ENCODE measurements at places on chromosomes 11 and 22.

DNA sequence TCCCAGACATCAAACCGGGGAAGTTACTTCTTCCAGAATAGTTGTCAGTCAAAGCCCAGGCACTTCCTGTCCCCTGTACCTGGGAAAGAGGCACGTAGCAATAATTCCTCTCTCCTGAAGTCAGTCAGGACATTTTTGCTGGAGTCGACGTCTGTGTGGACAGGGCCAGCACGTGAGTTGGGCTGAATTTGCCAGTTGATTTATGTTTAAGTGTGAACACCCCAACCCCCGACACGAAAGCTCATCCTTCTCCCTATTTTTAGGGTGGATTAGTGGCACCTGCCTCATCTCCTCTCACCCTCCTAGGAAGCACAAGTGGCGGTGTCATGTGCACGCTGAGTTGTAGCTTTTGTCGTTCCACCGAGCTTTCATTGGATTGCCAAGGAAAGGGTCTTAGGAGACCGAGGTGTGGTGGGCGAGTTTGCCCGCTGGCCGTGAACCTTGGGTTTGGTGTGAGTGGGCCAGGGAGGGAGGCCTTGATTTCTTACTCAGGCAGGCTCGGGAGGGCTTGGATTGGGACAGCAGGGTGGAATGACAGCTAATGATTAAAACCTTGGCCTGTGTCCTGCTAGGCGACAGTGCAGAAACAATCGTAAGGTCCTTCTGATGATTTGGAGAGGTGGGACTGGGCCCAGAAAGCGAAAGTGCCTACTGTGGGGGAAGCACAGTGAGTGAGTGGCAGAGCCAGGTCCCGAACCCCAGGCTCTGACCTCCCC, 87.0 kb upstream of the CRYBB3 start:
- no peak for DNase-seq

- no peak for DNase-seq
These were observed 1316.8 kb upstream of the RAG2 start for GRCh38 chr11:37914859-37915258.

- no peak for DNase-seq
These were observed 352.3 kb upstream of the B3GAT1 start for GRCh38 chr11:134764367-134764766.

DNA sequence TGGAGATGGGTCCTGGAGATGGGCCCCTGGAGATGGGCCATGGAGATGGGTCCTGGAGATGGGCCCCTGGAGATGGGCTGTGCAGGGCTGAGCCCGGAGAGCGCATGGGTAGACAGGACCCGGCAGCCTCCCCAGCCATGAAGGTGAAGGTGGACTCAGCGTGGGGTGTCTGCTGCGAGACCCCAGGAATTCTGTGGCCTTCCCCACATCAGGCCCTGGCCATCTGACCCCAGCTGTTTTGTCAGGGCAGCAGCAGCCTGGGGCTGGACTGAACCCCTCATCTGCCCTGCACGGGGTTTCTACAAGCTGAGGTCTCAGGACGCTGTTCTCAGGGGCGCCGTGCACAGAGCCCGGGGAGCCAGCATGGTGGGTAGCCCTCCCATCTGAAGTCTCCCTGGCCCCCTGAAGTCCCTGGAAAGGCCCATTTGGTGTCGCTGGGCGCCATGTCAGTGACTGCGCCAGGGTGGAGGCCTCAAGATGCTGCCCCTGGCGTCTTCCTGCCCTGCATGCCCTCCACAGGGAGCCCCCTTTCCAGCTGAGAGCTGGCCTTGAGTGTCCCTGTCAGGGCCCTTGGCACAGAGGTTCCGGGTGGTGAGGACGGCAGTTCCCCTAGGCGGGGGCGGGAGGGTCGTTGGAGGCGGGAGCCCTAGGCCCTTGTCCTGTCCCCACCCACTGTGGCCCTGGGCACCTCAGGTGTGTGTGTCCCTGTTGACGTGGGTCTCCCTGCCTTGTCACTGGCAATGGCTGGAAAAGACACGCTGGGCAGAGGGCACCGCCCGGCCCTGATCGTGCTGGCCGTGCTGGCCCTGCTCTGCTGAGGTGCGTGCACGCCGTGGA, 5.4 kb downstream of the BRSK2 start:
- DNase-seq = no peak

GRCh38 chr22:31177420-31178162, 17.6 kb downstream of the RNF185 start:
- DNase-seq = no peak

DNA sequence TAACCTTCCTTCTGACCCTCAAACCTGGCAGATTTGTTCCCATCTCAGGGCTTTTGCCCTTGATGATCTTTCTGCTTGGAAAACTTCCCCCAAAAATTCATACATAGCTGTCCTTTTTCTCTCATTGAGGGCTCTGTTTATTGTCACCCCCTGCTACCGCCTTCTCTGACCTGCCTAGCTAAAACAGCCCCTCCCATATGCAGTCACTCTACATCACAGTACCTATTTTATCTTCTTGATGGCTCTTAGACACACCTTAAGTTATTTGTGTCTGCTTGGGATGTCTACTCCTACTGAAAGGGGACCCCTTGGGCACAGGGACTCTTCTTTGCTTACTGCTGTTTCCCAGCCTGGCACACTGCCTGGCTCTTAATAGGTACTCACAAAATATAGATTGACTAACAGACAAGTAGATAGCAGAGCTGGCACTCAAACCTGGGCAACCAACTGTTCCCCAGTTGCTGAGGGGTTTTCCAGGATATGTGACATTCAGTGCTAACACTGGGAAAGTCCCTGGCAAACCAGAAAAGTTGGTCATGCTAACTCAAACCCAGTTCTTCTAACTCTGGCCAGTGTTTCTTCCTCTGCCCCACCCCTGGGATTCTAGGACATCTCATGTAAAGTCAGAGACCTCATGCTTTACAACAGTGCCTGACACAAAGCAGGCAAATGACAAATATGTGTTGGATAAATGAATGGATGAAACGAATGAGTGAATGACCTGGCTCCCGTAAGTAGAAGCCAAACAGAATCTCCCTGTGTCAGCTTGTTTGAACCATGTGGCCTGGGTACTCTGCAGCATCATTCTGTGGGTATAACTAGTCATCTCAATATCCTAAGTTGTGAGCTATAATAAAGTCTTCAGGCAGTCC, 19.8 kb upstream of the FJX1 start:
- no peak for DNase-seq

DNA sequence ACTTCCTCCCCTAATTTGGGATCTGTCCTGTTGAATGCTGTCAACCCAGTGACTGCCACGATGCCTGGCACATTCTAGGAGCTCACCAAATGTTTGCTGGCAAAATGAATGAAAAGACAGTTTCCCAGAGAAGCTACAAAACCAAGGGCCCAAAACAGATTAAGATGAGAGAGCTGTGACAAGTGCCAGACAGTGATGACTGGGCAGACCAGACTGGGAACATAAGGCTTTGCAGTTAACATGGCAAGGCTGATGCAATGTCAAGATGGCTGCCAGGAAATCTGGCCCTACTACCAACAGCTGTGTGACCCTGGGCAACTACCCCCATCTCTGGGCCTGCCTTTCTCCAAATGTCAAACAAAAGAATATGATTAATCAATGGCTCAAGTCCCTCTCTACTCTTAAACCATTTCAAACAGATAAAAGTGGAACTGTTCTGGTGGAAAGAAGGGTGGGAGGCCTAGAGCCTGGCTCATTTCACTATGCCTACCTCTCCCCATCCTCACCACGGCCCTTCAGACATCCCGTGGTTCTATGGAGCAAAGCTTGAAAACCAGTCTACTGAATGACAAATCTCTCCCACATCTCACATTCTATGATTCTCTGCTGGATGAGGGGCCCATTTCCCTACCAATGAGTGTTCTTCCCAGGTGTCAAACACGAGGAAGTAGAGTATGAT, 12.8 kb downstream of the AP1B1 start:
- no peak for DNase-seq

- DNase-seq = no peak
These were observed 93.1 kb upstream of the TMEM45B start for GRCh38 chr11:129722529-129722928.

DNA sequence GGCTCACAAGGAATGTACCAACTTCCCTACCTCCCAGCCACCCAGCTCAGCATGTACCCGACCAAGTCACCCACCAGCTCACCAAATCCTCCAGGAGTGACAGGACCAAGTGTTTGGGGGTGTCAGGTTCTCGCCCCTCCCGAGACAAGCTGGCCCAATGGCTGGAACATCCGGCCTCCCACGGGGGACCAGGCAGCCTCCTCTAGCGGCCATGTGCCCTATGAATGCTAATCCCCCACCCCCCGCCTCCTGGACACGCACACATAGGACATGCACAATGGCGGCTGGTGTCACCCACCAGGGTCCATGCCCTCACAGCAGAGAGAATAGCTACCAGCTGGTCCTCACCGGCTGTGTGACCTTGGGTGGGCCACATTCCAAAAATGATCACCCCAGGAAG, 151.0 kb downstream of the MN1 start:
- DNase-seq = no peak

DNA sequence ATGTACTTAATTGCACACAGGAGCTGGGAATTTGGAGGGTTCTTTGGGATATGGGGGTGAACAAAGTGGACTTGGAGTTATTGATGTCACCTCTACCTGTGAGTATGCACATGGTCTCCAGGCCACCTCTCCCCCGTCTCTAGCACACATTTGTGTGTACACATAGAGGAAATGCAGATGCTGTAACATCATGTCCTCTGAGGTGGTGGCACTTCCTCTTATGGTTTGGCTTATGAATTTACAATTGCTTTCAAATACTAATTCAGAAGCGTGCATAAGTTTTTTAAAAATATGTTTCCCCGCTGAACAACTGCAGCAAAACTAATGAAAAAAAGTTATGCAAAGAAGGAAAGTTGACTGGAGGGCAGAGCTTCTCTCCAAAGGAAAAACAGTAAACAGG, 152.0 kb upstream of the TENM4 start:
- DNase-seq = no peak

GRCh38 chr22:35393116-35394010, 6.6 kb upstream of the MCM5 start:
- DNase-seq = no peak

DNA sequence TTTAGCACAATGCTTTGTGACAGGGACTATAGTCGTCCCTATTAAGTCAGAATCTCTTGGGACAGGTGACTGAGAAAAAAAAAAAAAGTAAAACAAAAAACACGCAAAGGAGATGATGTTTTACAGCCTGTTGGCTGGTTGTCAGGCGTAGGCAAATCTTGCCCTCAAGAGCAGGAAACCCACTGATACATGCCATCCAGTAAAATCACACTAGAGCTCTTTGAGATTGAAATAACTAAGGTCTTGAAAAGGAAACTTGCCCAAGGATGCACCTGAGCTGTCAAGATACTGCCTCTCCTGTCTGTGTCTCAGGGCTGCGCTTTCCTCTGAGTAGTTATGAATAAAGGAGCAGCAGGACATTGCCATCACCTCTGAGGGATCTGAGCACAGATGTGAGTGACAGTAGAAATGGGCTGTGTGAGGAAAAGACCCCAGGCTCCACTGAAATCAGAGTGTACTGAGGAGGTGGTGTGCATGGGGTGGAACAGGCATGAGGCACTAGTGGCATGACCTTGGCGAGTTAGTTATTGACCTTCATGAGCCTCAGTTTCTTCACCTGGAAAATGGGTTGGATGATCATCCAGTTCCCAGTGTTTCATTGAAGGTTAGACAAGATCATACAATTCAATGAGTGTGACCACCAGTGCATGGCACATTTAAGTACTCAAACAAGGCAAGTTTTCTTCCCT, 23.3 kb downstream of the MICAL2 start:
- DNase-seq = no peak

DNA sequence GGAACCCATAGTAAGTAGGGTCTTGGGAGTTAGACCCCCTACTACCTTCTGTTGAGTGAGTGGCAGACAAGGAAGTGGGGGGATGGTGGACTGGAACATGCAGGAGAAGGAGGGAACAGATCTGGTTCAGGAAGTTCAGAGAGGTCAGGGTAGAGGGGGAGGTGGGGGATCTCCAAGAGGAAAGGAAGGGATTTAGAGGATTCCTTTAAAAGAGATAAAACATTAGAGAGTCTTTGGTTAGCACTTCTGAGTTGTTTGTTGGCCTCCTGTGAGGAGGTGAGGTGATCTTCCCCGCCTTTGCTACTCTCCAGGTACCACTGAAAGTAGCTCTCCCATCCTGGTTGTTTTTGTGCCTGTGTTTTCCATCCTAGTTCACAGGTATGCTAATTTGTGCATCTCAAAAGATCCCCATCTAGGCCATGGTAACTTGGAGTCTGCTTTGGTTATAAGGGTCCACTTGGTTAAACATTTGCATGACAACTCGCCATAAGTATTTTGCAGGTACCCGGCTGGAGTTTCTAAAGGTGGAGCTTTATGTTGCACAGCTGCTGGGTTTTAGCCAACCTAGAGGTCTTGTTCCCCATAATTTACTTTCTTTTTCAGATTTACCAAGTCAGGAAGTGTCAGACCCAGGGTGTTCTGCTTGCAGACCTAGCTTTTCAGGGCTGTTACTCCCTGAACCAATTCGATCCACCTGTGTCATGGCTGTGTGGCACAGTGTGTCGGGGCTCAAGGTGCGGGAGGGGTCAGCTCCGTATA, 79.3 kb upstream of the SORL1 start:
- DNase-seq = no peak

- no peak for DNase-seq
These were observed 7.5 kb downstream of the ME3 start for GRCh38 chr11:86664930-86665329.

DNA sequence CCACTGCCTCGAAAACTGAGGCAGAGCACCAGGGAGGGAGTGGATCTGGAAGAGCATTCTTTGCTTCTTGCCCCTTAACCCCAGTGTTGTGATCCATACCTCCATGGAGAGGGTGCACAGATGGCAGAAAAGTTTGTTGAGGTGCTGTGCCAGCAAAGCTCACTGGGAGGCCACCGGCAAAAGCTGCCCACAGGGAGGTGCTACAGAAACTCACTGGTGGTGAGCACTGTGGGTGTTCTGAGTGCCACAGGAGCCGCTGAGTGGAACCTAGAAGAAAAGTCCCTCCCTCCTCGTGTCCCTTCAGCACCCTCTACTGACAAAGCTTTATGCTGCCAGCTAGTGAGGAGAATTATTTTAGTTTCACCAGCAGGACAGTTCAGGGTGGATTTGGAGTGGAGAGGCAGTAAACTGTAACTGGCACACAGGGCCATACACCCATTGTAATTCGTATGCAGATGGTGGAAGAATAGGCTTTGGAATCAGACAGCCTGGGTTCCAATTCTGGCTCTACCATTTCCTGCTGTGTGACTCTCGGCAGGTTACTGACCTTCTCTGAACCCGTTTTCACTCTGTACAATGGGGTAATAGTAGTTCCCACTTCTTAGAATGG, 84.6 kb downstream of the SWAP70 start:
- peak; percentile 32 for DNase-seq

DNA sequence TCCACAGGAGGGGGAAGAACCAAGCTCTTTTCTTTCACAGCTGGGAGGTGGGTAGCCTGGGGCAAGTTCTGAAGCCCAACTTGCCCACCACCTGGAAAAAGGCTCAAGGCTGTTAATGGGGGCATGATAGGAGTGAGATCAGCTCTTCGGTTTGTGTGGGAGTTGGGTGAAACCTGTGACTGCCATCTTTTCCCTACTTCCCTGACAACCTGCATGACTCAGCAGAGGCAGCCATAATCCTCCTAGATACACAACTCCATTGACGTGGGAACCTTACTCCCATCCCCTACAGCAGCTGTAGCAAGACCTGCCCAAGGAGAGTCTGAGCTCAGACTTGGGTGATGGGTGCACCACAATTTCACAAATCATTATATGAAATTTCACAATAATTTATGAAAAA, 13.3 kb upstream of the OOSP4B start:
- DNase-seq = no peak

Data from stimulated activated CD8-positive, alpha-beta memory T cell treated with anti-CD3 and anti-CD28 coated beads, Interleukin-15, amount 100 ng/mL, for 4 hours (primary cell).